ENCODE measurements at places on chromosomes 11 and 22.
A peak's percentile ranks its signal among the peaks of the same experiment; 100 is the strongest.

GRCh38 chr11:123268156-123268555 lies 73.1 kb upstream of the CLMP start:
- DNase-seq: peak; percentile 37

DNA sequence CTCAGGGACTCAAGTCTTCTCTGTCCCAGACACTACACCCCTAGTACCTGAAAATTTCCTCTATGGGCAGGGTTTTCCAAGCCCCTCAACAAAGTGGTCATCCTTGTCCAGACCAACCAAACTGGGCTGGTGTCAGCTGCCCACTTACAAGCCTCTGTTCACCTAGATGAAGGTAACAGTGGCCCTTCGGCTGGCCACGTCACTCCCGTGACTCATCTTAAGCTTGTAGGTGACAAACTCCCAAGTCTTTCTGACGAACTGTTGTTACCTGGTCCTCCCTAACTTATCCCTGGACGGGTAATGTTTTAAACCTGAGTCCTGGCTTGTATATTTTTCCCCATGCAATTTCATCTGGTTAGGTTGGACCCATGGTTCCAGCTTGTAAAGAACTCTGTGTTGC lies 4.7 kb downstream of the CXCR5 start:
- DNase-seq: no peak

DNA sequence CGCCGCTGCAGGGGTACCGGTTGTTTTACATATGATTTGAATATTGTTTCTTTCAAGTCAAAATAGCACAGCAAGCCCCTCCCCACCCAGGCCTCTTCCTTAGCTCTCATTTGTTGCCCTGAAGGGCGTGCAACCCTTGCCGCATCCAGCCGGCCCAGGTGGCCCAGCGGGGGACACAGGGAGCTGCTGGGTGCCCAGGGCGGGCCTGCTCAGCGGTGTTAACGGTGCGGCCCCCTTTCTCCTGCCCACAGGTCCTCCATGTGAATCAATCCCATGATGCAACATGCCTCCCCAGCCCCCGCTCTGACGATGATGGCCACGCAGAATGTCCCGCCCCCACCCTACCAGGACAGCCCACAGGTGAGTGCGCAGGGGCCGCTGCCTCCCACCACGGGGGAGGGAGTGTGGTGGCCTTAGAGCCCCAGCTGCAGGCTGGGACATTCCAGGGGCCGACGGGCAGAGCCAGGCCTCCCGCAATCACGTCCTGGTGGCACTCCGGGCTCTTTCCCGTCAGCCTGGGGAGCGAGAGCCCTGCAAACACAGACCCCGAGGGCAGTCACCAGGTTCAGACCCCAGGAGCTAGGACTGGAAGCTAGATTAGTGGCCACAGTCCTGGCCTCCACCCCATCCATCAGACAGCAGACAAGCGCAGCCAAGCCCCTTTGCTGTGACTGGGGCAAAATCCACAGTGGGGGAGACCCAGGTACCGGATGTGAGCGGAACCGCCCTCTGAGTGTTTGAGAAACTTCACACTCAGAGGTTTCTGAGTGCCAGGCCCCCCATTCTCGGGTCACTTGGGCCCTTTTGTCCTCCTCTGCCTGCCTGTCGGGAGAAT lies 144.8 kb downstream of the FEZ1 start:
- DNase-seq: no peak

DNA sequence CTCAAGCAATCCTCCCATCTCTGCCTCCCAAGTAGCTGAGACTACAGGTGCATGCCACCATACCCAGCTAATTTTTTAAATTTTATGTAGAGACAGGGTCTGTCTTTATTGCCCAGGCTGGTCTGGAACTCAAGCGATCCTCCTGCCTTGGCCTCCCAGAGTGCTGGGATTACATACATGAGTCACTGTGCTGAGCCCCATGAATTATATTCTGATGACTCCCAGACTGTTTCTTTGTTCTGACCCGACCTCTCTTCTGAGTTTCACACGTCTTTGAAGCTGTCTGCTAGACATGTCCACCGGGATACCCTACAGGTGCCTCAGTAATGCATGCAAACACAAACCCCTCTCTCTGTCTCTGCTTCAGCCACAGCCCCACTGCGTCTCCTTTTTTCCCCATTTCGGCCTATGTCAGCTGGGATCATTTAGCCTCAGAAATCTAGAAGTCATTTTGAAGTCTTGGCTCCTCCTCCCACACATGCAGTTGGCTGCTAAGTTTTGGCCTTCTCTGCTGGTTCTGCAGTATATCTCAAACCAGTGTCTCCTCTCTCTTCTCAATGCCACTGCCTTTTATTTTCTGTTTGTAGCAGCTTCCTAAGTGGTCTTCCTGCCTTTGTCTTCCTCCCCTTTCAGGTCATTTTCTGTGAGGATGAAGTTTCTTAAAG lies 4.8 kb downstream of the VPS26B start:
- no peak for DNase-seq

DNA sequence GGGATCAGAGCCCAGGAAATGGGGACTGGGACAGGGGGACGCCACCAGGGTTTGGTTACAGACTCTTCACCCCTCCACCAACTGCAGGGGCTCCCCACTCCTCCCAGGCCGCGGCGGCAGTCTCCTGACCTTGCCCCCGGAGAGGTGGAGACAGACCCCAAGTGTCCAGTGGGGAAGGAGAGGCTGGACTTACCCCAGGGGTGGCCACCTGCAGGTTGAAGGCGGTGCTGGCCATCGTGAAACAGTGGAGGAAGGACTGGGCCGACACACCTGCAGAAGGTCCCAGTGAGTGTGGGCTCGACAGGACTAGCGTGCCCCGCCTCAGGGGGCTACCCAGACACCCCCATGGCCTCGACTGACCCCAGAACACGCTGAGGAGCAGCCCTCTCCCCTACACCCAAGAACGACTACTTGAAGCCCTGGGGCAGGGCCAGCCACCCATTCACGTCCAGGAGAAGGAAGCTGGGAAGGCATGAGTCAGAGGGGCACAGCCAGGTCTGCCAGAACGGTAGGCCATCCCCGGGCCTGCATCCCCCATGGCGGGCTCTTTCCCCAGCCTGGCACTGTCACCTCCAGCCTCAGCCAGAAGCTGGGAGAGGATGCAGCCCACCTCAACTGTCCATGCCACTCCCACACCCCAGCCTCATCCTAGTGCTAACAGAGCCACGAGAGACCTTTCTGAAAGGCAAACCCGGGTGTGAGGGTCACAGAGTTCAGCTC lies 2.3 kb downstream of the GATD1 start:
- DNase-seq: no peak

GRCh38 chr11:10265936-10266335 lies 28.1 kb downstream of the SBF2 start:
- DNase-seq: no peak

GRCh38 chr11:69007975-69008381 lies 5.1 kb downstream of the MRGPRF start:
- DNase-seq: no peak

DNA sequence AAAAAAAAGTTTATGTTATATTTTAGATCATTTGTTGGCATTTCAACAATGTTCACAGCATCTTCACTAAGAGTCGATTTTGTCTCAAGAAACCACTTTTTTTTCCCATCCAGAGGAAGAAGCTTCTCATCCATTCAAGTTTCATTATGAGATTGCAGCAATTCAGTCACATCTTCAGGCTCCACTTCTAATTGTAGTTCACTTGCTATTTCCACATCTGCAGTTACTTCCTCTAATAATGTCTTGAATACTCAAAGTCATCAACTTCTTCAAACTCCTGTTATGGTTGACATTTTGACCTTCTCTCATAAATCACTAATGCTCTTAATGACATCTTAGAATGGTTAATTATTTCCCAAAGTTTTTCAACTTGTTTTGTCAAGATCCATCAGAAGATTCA lies 61.3 kb upstream of the CHORDC1 start:
- no peak for DNase-seq

DNA sequence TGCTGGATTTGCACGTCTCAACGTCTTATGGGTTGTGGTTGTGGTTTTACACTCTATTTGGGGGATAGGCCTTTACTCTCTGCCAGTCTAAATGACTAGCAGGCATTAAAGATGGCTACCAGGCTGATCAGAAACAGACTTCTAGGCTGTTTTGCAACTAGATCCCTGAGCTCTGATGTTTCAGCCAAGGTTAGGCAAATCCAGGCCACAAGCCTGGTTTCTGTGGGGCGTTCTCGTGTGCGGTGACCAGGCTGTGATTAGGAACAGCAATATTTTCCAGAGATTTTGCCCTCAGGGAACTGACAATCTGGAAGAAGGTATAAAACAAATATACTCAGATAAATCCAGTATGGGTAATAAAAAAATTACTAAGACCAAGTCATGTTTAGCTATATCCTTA lies 502.4 kb downstream of the INSC start:
- no peak for DNase-seq

DNA sequence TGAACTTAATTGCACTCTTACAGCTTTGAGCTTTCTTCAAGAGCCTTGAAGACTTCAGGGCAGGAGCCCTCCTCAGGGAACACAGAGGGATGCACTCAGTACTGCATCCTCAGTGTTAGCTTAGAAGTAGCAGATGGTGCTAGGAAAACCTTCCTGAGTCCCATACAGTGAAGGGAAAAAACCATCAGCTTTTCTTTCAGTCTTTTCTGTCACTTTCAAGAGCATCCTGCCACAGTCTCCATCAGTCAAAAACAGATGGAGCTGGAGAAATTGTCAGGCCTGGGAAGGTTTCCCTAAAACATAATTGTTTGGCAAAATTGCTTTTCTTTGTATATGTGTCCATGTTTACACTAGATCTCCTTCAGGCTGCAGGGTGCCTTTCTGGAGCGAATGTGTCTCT lies 384.1 kb downstream of the NELL1 start:
- DNase-seq: no peak

- peak; percentile 2 for DNase-seq
These were observed at the start of gene GNAZ for GRCh38 chr22:23070418-23071229. Gene GNAZ, plus strand, starts transcription at chr22:23070519. Its CDS starts 25,177 bp downstream, at chr22:23095696.

GRCh38 chr11:82892611-82893169 lies 7.5 kb downstream of the PRCP start:
- no peak for DNase-seq

DNA sequence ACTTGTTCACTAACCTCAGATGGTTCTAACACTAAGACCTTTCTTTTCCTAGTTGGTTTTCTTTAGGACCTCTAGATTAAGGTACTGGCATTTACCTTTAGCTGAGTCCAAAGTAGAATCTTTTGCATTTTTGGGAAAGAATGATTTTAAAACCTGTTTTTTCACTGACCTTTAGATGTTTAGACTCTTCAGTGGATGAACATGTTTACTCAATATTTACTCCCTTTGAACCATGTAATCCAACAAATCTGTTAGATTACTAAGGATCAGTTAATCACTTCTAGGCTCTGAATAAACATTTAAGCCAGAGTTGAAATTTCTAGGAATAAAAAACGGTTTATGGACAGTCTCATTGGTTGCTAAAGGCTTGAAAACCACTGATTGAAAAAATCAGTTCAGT lies 6.2 kb downstream of the TMEM135 start:
- no peak for DNase-seq

Data from DMS153 (cell line).